Stromal cell of bone marrow (primary cell): ENCODE measurements at places on chromosomes 7 and 10.

GRCh38 chr7:135183478-135183877, 13.0 kb upstream of the CYREN start:
- DNase-seq = no peak

DNA sequence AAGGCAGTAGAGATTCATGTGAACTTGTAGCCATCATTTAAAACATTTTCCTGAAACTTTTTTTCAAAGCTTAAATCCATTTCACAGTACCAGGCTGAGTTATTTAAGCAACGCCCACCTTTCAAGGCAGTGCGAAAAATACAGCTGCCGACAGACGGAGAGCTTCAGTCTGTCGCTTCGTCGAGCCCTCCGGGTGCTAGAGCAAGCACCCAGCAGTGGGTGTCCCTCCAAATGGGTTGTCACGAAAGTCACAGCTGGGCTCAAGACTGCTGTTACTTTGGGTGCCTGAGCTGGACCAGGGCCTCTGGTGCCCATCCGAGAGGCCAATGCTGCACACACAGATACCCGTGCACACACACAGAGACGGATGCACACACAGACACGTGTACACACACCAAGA, 135.6 kb downstream of the TCERG1L start:
- no peak for DNase-seq

DNA sequence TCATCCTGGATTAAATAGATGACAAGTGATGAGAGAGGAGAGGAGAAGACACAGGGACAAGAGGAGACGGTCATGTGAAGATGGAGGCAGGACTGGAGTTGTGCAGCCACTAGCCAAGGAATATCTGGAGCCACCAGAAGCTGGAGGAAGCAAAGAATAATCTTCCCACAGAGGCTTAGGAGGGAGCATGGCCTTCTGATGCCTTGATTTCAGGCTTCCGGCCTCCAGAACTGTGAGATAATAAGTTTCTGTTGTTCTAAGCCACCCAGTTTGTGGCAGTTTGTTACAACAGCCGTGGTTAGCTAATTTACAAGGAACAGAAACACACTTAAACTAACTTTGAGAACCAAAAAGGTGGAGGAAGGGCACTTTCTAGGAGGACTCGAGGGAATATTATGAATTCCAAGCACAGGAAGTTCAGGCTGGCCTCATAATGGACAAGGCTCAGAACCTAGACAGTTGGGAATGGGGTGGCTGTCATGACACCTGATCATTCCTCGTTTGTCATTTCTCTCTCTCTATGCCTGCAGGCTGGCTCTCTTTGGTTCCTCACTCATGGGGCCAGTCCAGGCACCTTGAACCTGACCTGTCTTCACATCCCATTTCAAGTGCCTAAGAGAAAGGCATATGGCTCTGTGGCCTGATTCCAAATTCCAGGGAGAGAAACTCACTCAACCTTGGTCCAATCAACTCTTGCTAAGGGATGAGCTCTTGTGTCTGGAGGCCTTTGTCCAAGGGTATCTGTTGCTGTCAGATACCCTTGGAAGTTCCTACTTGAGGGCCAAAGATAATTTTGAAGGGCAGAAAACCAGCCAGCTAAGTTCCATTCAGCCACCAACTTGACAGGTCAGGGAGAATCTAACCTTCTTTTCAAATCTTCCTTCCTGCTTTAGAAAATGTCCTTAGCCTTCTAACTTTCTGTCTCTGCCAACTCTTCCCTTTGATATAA, 33.5 kb upstream of the PDZD8 start:
- DNase-seq = no peak

- no peak for DNase-seq
Measured at GRCh38 chr7:108017776-108018151, 14.8 kb upstream of the LAMB1 start.

- no peak for DNase-seq
Measured at GRCh38 chr10:132545659-132546367, 8.2 kb downstream of the INPP5A start.

DNA sequence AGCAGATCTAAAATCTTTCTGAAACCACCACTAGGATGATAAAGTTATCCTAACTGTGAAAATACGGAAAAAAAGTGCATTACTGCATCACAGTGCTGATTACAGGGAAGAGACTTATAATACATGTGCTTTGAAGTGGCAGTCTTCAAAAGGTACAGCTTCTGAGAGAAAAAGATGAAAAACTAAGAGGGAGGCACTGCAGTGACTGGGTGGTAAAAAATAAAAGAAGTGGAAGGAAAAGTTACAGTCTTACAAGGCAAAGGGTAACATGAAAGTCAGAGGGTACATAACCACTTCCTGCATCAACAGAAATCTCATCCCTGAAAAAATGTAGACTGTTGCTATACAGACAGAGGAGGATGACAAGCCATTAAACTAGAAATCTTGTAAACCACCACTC, 465.3 kb downstream of the ACTR3B start:
- no peak for DNase-seq

DNA sequence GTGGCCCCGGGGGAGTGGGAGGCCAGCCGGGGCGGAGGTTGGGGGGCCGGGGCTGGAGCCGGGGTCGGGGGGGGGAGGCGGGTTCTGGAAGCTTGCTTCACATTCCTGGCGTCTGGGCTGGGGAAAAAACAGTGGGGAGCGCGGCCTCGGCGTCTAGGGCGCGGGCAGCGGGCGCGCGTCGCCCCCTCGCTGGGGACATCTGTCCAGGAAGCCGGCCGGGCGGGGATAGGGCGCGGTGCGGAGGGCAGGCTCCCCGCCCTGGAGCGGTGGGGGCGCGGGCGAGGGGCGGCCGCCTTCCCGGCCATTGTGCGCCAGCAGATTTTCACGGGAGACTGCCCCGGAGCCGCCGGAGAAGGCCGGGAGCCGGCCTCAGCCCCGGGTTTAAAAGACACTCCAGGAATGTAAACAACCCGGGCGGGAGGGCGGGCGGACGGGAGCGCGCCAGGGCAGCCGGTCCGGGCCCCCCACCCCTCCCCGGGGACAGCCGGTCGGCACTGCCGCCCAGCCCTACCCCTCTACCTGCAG, 1.4 kb downstream of the ZMIZ1 start:
- DNase-seq = no peak

DNA sequence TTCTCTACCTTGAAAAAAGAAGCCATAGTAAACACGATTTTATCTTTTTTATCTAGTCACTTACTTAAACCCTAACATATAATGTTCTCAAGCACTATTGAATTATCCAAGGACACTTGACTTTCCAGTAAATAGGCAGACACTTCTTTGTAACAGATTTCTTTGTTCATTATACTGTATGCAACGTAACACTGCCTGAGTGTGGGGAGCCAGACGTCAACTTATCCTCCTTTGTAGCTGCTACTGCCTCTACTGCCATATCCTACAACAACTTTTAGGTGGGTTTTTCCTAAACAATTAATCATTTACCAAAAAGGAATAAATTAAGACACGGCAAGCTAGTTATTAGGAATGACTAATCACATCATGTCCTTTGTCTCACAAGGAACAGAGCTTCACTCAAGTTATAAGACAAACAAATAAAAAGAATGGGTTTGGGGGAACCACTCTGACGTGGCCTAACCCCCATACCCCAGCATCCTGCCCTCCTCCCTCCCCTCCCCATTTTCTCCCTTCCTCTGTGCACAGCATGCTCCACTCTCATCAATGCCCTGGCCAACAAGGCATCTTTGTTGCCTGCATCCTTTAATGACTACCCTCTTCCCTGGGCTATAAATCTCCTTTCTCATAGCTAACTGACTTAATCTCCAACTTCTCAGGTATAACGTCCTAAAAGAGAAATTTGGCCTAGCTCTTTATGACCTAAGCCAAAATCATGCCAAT, 43.3 kb downstream of the DOCK4 start:
- no peak for DNase-seq

DNA sequence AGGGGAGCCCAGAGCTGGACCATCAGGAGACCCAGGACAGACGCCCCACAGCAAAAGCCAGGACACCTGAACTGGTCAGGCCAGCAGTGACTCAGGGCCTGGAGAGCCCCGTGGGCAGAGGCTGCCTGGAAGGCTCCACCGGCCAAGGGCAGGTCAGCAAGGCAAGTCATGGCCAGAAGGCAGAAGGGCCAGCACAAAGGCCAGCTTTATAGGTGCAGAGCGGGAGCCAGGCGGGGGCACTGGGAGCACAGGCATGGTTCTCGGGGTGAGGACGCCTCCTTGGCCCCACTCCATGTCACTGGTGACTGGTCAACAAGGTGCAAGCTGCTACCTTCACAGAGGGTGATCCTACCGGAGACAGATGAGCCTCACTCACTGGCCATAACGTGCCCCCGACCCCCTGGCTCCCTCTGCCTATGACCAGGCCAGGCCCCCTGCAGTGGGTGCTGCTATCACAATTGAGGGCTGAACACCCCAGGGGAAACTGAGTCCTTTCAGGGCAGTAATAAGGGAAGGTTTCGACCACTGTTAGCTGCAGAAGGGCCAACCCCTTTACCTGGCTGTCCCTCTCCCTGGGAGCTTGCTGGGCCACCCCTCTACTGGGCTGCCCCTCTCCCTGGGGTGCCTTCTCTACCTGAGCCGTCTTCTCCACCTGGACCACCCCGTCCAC, 317.4 kb downstream of the PTPRN2 start:
- DNase-seq = no peak

DNA sequence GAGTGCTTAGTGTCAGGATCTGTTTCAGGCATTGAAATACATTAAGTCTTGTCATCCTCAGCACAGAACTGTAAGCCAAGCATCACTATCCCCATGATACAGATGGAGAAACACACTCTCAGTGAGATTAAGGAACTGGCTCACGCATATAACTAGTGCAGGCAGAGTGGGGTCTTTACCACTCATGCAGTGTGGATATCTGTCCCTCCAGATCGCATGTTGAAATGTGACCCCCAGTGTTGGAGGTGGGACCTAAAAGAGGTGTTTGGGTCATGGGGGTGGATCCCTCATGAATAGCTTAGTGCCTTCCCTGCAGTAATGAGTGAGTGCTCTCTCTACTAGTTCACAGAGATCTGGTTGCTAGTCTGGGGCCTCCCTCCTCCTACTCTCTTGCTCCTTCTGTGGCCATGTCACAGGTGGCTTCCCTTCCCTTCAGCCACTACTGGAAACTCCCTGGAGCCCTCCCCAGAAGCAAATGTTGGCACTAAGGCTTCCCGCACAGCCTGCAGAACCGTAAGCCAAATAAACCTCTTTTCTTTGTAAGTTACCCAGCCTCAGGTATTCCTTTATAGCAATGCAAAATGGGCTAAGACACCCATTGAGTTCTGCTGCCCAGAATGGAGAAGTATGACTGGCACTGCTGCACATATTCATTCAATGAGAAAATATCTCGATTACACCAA, 31.8 kb upstream of the MSMB start:
- DNase-seq = no peak

- DNase-seq = no peak
Measured at GRCh38 chr10:22615819-22616499, 98.4 kb downstream of the PIP4K2A start.

DNA sequence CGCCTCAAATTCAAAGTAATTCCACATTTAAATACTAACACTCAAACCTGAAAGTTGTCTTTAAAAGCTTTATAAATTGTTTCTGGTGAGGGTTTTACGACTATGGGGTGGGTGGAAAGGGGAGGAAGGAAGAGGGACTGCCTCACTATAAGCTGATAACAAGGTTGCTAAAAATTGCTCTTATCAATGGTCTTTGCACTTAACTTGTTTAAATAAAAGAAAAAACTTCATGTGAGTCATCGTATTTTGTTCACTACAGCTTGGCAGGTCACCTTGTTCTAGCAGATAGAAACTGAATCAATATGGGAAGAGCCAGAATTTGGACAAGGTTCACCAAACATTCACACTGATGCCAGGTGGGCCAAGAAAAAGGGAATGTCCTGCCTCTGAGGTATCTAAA, 129.2 kb downstream of the TES start:
- no peak for DNase-seq

- no peak for DNase-seq
Measured at GRCh38 chr7:107696330-107696946, 35.8 kb downstream of the SLC26A4 start.

DNA sequence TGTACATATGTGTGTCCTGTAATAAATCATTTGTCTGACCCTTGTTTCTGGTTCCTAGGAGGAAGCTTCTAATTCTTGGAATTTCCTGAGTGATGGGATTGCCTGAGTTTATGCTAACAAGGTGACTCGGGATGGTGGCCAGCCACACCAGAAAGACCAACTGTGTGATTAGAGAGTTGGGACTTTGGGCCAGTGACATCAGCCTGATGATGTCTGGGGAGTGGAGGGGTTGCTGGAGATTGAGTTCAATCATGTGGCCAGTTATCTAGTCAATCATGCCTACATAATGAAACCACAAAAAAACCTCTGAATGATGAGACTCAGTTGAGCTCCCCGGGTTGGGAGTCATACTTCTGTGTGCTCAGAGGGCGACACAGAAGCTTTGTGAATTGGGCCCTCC, 23.5 kb upstream of the CARD11 start:
- DNase-seq = no peak

DNA sequence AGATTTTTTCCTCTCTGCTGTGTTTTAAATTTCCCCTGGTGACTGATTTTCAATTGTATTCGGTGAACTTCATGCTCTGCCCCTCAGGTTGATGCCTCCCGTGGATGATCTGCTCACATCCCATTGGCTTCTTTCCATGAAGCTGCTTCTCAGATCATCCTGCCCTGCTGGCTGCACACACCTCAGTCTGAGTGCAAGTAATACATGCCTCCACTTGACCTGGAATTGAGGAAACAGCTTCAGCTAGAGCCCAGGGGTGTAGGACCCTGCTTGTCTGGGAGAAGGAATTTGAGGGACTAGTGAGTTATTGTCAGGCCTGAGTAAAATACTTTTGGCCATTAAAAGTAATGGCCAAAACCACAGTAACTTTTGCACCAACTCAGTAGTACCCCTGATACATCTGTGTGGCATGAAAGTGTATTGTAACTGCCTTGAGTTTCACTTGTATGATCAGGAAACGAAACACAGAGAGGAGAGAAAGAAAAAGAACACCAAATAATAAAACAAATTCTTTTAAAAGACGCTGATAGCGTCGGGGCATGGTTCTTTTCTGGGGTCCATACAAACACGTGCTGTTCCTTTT, 49.4 kb downstream of the SPAM1 start:
- DNase-seq = no peak

DNA sequence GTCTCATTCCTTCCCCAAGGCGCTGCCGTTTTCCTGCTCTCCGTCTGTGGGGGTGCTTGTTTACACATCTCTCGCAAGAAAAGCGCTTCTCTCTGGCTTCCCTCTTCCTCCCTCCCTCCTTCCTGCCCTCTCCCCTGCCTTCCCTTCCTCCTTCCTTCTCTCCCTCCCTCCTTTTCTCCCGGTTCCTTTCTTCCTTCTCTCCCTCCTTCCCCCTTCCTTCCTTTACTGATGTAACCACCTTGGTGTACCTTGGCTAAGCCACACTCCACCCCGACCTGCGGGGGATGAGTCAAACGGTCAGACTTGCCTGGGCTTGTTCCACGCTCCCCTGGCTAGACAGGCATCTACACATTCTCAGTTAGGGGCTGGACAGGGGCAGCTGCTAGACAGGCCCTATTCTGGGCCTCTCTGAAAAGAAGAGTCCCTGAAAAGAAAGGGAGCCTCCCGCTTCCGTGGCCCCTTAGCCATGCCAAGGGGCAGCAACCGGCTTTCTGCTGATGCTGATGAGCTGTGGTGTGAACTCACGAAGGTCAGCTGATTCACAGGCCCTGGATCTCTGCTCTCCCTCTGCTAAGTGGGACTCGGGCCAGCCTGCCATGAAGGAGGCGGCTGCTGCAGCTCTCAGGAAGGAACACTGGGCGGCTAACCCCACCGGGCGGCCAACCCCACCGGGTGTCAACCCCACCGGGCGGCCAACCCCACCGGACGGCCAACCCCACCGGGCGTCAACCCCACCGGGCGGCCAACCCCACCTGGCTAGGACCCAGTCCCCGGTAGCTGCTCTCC, 216.8 kb downstream of the TCERG1L start:
- no peak for DNase-seq
